ENCODE measurements at places on chromosomes 7 and 10.

- DNase-seq = no peak
These were observed 107.4 kb upstream of the KMT2E start for GRCh38 chr7:104906556-104906955.

DNA sequence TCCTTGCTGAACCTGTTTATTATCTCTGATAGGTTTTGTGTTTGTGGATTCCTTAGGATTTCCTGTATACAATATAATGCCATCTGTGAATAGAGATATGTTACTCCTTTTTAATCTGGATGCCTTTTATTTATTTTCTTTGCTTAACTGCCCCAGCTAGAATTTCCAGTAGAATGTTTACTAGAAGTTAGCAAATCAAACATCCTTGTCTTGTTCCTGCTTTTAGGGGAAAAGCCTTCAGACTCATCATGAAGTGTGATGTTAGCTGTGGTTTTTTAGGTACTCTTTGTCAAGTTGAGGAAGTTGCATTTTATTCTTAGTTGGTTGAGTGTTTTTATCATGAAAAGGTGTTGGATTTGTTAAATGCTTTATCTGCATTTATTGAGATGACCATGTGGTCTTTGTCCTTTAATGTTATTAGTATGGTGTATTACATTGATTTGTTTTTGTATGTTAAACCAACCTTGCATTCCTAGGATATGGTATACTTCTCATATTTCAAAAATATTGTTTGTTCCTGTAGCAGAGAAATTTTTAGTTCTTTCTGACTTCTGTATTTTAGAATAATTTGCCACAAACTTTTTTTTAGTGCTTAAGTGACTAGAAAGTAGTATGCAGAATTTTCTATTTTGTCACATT lies 24.3 kb downstream of the PPP2R2D start:
- no peak for DNase-seq

DNA sequence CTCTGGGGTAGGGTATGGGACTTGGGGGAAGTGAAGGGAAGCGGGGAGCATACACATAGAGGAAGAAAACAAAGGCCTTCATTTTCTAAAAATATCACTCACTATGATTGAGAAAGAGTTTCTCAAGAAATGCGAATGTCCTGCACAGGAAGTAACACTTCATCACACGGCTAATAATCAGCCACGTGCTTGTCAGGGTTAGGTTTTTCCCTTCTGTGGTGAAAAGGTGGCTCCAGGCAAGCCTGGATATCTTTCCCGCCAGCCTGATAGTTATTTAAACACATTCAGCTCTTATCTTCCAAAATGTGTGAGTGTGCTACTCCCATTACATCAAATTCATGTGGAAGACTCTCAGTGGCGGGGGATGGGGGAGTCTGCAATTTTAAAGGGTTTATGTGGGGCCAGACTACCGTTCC lies 166.4 kb upstream of the ADO start:
- peak; percentile 24 for DNase-seq

GRCh38 chr10:73810735-73811465 lies 498 bp downstream of the NDST2 start:
- DNase-seq = no peak

DNA sequence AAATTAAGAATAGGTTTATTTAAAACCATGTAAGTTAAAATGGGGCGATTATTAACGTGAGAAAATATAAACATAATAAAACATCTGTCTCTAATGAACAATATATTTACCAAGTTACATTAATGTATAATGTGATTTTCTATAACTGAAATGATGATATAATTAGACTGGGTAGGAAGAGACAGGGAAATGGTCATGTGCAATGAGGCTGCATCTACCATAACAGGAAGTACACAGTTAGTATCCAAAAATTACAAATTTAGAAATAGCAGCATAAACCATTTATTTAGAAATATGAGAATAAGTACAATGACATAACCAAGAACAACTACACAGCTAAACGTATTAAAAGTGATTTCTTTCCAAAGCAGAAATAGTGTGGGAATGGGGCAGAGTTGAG lies 25.8 kb upstream of the BET1 start:
- DNase-seq = no peak

- DNase-seq = no peak
These were observed 37.6 kb downstream of the PPIF start for GRCh38 chr10:79384773-79385391.

GRCh38 chr10:56547163-56547562 lies 186.1 kb upstream of the ZWINT start:
- DNase-seq = no peak

DNA sequence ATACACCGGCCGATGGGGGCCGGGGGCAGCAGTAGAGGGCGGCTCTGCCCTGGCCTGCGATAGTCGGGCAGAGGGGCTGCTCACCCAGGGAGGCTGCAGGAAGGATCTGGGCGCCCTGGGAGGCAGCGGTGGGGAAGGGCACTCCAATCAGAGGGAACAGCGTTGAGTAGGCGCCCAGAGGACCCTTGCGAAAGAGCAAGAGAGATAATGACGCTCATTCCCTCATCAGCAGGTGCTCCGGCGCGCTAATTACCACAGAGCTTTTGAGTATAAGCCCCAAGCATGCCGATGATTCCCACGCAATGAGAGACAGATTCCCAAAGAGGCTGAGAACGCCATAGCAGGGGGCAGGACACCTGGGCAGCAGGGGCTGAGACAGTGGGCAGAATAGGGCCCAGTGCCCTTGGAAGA lies 215.3 kb downstream of the MAD1L1 start:
- DNase-seq = no peak

GRCh38 chr7:85090143-85090542 lies 96.7 kb downstream of the SEMA3D start:
- no peak for DNase-seq

- no peak for DNase-seq
These were observed 36.0 kb downstream of the MAT1A start for GRCh38 chr10:80253266-80253962.

- no peak for DNase-seq
These were observed 27.1 kb downstream of the KLF6 start for GRCh38 chr10:3757638-3758490.

- DNase-seq = no peak
These were observed 15.8 kb downstream of the RPP30 start for GRCh38 chr10:90887555-90887954.

- DNase-seq = no peak
These were observed 12.5 kb downstream of the ADRA2A start for GRCh38 chr10:111089293-111089692.

DNA sequence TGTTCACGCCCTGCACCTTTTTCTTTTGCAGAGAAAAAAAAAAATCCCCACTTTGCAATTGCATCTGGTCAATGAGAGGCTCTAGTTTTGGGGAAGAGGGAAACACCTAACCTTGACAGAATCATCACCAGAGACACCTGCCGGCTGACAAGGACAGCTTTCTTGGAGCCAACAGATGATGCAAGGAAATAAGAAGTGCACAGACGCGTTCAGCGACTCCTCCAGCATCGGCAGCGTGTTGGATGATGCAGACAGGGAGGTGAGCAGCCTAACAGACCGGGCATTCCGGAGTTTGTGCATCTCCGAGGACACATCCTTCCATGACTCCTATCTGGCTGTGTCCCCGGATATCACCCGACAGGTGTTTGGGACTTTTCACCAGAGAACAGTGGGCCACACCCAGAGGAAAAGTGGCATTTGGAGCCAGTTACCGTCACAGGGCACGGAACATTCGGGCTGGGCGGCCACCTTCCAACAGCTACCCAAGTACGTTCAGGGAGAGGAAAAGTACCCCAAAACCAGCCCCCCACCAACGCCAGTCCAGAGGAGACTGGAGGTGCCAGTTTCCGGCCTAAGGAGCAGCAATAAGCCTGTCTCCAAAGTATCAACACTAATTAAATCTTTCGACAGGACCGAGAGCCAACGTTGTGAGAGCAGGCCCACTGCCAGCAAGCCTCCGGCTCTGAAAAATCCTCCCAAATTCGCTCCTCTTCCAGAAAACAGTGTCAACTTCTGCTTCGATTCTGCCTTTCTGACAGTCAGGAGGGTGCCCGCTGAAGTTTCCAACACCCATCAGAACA lies 23.6 kb downstream of the C10orf71 start:
- no peak for DNase-seq

DNA sequence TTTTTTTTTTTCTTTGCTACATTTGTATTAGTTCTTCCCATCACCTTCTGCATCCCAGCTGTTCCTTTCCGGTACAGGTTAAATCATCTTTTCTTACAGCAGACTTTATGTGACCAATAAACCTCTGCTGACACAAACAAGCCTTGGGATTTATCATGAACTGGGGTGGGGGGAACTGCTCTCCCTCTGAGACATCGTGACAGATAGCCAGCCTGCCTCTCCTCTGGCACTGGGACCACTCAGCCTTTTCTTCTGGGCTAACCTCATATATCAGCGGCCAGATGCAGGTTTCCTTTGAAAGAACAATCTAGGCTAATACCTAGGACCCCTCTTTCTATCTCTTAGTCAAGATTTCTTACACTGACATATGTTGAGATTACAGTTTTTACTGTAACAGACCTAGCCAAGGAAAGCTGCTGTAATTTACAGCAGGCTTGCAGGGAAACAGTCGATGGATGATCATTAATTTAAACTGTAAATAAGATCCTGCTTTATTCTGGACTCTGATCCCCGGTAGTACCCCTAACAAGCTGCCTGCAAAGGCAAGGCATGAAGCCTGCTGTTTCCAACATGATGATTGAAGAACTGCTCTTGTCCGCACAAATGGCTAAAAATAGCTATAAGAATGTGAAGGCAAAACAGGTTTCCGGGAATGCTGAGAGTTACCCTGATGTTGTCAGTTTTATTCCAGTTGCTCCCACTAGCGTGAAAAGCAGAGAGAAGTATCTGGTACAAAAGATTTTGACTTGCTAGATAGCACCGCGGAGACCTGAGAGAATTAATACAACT lies 338.7 kb downstream of the SORCS1 start:
- no peak for DNase-seq

DNA sequence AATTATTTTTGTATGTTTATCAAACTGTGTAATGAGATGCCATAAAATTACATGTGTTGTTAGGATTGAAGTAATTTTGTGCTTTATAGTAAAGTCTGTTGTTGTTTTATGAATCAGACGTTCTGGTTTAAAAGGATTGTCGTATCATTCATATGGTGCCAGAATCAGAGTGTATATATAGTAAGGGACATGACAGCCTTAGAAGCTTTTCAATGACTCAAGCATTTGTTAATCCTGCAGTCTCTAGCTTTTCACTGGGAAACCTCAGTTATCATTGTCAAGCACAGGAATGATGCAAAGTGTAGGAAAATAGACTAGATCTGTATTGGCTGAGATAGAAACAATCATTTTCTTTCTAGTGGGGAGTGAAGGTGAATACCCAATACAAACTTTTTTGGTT lies 57.5 kb downstream of the TRRAP start:
- DNase-seq = no peak

DNA sequence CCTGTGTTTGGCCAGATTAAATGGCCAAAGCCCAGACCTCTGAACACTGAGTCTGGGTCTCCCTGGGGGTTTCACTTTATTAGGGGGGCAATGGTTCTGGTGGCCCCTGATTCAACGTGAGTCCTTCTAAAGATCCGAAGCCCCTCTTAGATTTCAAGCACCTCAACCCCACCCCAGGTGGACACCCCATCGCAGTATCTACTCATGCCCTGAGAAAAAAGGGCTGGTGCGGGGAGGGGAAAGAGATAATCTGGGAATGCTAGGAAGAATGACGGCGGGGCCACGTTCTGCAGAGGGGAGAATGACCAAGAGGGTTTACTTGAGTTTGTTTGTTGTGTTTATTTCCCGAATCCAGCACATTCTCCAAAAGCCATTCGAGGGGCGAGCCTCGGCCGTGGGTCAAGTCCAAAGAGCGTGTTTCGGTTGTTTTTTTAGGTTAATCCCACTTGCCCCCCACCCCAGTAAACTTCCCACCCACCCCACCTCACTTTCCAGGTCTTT lies 832 bp downstream of the PDLIM1 start:
- no peak for DNase-seq

DNA sequence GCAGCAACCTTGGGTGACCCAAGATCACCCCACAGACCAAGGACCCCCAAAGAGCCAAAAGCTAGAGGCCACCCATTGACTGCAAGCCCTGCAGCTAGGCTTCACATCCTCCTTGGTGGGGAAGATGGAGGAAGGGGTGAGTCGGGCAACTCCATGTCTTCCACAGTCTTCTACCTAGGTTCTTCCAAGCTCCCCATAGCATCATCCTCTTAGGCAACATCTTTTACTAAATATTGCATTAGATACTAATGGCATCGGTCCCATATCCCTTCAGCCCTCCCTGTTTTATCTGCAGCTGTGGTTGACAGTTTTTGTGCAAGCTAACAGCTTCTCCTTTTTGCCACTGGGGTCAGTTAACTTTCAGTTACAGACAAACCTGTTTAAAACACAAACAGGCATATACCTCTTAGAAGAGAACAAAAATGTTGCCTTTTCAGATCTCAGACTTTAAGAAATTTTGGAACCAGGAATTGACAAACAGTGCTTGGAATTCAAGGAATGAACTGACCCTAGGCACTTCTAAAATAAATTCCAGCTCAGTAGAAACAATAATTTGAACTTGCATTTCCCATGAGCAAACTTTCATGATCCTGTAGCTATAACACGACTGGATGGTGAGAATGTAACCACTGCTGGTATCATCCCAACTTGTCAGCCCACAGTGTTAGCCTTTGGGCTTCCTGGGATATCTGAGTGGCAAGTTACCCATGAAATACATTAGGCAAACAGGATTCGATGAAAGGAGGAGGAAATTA lies 33.9 kb upstream of the MSMB start:
- no peak for DNase-seq

- no peak for DNase-seq
These were observed 26.3 kb upstream of the SH3PXD2A start for GRCh38 chr10:103881416-103882284.

DNA sequence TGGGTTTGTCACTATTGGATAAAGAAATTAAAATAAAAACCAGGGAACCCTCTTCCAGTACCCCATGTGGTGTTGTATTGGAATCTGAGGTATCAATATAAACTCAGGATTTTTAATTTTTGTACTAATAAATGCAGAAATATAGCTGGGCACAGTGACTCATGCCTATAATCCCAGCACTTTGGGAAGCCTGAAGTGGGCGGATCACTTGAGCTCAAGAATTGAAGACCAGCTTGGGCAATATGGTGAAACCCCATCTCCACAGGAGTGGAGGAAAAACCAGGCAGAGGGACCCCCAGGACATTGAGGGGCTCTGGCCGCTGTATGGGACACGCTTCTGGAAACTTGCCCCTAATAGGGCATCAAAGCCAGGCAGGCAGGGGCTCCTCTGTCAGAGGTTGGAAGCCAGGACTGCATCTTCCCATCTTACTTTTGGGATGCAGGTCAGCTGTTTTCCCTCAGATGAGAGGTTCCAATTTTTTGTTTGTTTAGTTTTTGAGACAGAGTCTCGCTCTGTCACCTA lies 11.1 kb downstream of the ADIRF start:
- no peak for DNase-seq
